NCI-H1417 (cell line): ENCODE measurements at places on chromosomes 7 and 10.

- no peak for DNase-seq
Measured at GRCh38 chr7:7653593-7654187, 13.1 kb downstream of the UMAD1 start.

DNA sequence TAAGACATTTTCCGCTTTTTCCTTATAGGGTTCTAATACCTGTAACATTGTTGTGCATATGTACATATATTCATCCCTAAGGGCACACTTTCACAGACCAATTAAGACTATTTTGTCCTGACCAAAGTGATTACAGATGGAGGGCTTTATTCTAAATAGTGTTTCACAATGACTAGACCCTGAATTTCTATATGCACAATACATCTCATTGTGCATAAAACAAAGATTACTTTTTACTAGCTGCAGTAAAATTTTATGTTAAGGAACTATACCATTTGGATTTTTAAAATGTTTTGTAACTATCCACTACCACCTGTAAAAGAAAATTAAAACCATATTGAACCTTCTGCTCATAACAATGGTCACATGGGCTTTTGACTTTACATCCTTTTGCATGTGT, 87.8 kb downstream of the CTTNBP2 start:
- DNase-seq: no peak

- no peak for DNase-seq
Measured at GRCh38 chr7:99008921-99009530, 130.7 kb downstream of the TRRAP start.

- DNase-seq: peak; percentile 9
Measured at GRCh38 chr10:100866575-100867098, 46.1 kb upstream of the SLF2 start.

GRCh38 chr7:158439035-158439434, 148.6 kb downstream of the PTPRN2 start:
- no peak for DNase-seq

- DNase-seq: no peak
Measured at GRCh38 chr10:113736576-113736975, 14.9 kb upstream of the PLEKHS1 start.

- DNase-seq: peak; percentile 15
Measured at GRCh38 chr10:90787393-90788198, 70.2 kb downstream of the HTR7 start.

- no peak for DNase-seq
Measured at GRCh38 chr7:93890464-93891068, at the start of gene TFPI2. TSS of gene TFPI2 (minus strand) at chr7:93890753. CDS start at chr7:93890678, 75 bp downstream.

- no peak for DNase-seq
Measured at GRCh38 chr7:13991791-13992595, 2.5 kb upstream of the ETV1 start.

DNA sequence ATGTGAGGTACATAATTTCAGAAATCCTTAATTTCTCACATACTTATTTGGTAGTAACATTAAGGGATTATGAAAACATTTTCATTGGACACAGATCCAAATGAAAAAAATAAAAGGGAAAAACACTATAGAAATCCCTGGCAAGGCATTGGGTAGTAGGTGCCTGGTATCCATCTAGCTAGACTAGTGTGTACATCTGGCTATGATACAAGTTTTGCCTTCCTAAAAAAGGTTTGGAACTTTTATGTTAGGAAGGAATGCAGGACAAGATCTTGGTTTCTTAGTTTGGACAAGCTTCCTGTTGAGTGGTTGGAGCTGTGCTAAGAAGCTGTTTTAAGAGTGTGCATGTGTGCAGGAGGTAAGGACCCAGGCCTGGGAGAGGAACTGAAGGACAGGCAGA, 252.3 kb upstream of the GLI3 start:
- DNase-seq: no peak

GRCh38 chr10:23530079-23530478, 91.2 kb downstream of the OTUD1 start:
- no peak for DNase-seq

GRCh38 chr7:100221767-100222444, 2.2 kb downstream of the PVRIG start:
- DNase-seq: no peak

- no peak for DNase-seq
Measured at GRCh38 chr7:1631678-1632077, 38.4 kb upstream of the ELFN1 start.

- DNase-seq: no peak
Measured at GRCh38 chr7:64768824-64769223, 25.4 kb upstream of the ZNF138 start.

DNA sequence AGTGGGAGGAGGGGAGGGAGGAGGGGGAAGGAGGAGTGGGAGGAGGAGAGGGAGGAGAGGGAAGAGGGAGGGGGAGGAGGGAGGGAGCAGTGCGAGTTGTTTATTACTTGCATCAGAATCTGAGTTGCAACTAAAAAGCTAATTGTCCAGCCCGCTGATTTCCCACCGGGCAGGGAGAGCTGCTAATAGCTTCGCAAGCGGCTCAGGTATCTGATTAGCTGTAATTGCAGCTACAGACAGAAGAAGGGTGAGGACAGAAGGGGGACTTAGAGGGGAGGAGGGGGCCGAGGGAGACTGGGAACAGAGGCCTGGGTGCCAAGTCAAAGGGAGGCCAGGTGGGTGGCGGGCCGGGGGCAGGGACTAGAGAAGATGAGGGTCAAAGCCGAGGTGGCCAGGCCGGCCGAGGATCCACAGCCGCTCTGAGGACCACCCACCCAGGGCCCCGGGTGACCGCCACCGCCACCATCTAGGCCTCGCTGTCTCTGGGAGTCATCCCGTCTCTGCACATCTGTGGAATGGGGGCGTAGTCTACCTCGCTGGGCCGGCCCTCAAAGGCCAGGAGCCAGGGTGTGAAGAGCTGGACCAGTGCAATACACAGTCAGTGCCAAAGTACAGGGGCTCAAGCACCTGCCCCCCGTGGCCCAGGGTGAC, 54.2 kb downstream of the MICALL2 start:
- DNase-seq: no peak

GRCh38 chr10:123930340-123931001, 38.9 kb upstream of the CPXM2 start:
- no peak for DNase-seq

DNA sequence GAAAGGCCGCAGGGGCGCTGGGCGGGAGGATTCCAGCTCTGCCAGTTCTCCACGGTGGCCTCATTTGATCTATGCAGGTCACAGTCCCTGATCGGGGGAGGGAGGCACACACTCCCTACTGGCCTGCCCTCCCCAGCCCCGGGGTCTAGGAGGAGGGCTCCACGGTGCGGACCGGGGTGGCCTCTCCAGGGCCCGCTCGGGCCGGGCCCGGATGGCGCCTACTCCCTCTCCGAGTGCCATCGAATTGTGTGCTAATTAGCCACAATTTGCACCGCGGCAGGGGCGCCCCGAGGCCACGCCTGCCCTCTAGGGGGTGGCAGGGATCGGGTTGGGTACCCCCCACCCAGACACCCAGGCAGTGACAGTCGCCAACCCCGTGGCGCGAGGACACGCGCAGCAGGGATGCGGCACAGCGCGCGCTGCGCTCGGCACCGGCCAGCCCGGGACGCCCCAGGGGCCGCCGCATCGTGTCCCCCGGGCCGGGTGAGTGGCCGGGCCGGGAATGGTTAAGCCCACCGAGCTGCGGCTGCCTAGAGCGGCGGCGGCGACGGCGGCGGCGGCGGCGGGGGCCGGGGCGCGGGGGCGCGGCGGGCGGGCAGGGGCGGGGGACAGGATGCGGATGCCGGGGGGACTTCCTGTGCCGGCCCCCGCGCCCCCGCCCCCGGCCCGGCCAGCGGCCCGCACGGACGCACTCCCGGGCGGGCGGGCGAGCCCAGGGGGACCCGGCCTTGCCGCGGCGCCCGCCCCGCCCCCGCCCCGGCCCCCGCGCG, at the start of gene ZNF853:
TSS of gene ZNF853 (plus strand) at position 658 of the 770 bp plus-strand sequence. CDS start 565 bp downstream, outside the sequence.
- peak; percentile 63 for DNase-seq

DNA sequence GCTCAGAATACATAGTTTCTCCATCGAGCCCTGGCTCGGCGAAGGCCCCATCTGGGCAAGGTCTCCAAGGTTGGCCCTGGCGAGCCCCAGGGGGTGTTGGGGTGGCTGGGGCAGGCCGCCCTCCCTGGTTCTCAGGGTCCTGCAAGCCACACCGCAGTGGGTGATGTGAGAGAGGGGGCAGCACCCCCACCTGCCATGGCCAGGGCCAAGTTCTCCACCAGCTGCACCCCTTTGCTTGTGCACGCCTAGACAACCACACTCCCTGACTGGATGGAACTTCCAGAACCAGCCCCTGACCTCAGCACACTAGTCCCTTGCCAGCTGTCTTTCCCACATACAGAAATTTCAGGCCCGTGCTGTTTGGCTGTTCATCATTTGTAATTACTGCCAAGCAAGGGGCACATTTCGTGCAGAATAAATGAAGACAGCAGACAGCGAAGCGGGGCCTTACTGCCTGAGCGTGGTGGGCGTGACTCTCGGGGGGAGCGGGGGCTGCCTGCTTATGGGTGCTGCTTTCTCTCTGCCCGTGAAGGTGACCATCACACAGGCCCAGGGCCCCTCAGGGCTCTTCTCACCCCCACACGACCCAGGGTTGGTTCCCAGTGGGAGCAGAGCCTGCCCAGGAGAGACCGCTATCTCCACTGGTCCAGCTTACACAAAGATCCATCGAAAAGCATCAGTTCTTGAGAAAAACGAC, 85.9 kb downstream of the ADARB2 start:
- DNase-seq: peak; percentile 15

- no peak for DNase-seq
Measured at GRCh38 chr7:116782177-116782711, 80.1 kb upstream of the CAPZA2 start.

- peak; percentile 77 for DNase-seq
Measured at GRCh38 chr7:4136501-4137110, 545.5 kb upstream of the FOXK1 start.

DNA sequence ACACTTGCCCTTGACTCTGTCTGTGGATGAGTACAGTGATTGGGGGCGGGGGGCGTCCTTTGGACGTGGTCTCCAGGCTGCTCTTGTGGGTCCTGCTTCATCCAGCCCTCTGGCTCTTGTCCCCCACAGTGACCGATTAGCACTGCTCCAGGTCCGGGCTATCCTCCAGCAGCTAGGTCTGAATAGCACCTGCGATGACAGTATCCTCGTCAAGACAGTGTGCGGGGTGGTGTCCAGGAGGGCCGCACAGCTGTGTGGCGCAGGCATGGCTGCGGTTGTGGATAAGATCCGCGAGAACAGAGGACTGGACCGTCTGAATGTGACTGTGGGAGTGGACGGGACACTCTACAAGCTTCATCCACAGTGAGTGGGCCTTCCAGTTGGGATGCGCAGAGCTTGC, 18.3 kb downstream of the TACR2 start:
- no peak for DNase-seq

GRCh38 chr10:110158051-110159005, 49.1 kb upstream of the MXI1 start:
- no peak for DNase-seq

- DNase-seq: peak; percentile 82
Measured at GRCh38 chr7:12210179-12211053, 678 bp upstream of the TMEM106B start.

- no peak for DNase-seq
Measured at GRCh38 chr7:106986450-106986977, 58.0 kb upstream of the PRKAR2B start.

DNA sequence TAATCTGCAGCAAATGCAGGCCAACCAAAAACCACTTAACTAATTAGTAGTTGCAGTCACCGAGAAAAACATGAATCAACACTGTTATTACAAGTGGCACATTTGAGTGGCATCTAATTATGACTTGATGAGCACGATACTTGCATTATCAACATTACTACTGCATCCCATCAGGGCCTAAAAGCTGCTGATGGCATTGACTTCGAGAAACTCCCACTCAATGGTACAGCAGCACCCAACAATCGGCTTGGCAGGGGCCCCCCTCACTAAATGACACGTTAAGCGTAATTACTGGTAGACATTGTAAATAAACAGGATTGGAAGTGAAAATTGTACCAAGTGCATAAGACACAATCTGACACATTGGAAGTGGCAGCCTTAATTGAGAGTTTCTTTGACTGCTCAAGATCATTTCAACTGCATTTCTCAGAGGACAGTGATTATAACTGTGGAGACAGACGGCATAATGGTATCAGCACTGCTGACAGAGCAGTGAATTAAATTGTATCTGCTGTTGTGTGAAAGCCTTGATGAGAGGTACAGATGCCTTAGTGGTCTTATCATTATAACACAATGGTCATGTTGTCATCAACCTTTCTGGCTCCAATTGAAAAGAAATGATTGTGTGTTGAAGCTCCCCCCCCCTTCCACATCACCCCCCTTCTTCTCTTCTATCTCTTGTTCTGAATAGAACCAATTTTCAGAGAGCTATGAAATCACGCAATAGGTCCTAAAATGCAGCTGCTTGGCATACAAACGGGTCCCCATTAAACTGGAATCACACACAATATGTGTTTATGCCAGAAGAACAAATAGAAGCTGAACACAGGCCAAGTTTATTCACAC, 43.4 kb downstream of the SHTN1 start:
- peak; percentile 96 for DNase-seq
